ENCODE measurements at places on chromosomes 16 and 17.

DNA sequence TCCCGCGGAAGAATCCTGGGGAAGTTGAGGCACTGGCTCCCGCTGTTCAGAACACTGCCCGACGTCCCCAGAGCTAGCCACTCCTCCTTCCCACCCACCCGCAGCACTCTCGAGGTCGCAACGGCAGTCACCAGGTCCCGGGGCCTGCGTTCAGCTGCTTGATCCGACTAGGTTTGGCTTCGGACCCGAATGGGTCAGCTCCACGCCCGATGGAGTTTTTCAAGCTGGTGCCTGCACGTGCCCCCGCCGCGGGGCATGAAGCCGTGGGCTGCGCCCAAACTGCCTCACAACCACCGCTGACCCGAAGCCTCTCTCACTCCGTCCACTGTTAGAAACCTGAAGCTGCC, 12.4 kb upstream of the ODF4 start:
- H3K4me1 ChIP-seq: no peaks in the 10 kb centered on the region
- no peaks in the 10 kb centered on the region for H3K36me3 ChIP-seq
- H3K27ac ChIP-seq: no peak overlapping the region
- H3K4me3 ChIP-seq: peak overlapping the region; percentile 14

- peaks cover 52% of the 10 kb centered on the region for H3K36me3 ChIP-seq
- no peaks in the 10 kb centered on the region for H3K4me1 ChIP-seq
- DNase-seq: no peak
Measured at GRCh38 chr17:17150448-17150800, 55.7 kb downstream of the PLD6 start.

- H3K4me1 ChIP-seq: peaks cover 5% of the 10 kb centered on the region
- H3K4me3 ChIP-seq: peak overlapping the region; percentile 70
- peaks cover 17% of the 10 kb centered on the region for H3K27me3 ChIP-seq
- H3K27ac ChIP-seq: peak overlapping the region; percentile 70
- no peaks in the 10 kb centered on the region for H3K36me3 ChIP-seq
- peak; percentile 60 for DNase-seq
Measured at GRCh38 chr17:56834380-56835263, 671 bp downstream of the DGKE start.

GRCh38 chr16:1333149-1333812, at the start of gene BAIAP3:
BAIAP3 (plus strand) TSS chr16:1333645; CDS start chr16:1338550, 4,905 bp downstream.
- H3K27ac ChIP-seq: no peak within 1 kb of the TSS
- DNase-seq: peak; percentile 25
- H3K4me1 ChIP-seq: no peaks in the 10 kb centered on the region

- H3K27me3 ChIP-seq: no peaks in the 10 kb centered on the region
- DNase-seq: no peak
- H3K4me3 ChIP-seq: no peak overlapping the region
- H3K36me3 ChIP-seq: no peaks in the 10 kb centered on the region
- H3K4me1 ChIP-seq: peaks cover 30% of the 10 kb centered on the region
Measured at GRCh38 chr17:50922107-50922506, 56.0 kb upstream of the TOB1 start.

DNA sequence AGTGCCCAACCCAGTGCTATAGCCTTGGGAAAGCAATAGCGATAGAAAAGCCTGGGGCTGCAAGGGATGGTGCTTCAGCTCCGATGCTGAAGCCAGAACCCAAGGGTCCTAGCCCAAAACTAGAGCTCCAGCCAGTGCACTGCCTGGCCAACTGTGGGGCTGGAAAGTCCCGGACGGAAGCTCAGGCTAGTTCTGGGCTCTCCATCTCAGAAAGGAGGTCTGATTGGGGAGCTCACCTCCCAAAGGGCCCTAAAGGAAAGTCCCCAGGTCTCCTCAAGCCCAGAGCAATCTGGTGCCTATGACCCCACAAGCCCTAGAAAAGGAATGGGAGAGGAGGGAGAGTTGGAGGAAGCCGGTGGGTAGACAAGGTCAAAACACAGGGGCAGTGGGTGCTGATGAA, 2.0 kb upstream of the ABCC3 start:
- peaks cover 12% of the 10 kb centered on the region for H3K4me1 ChIP-seq
- no peak for DNase-seq
- no peak overlapping the region for H3K27ac ChIP-seq
- H3K27me3 ChIP-seq: peaks cover 64% of the 10 kb centered on the region
- no peaks in the 10 kb centered on the region for H3K36me3 ChIP-seq

DNA sequence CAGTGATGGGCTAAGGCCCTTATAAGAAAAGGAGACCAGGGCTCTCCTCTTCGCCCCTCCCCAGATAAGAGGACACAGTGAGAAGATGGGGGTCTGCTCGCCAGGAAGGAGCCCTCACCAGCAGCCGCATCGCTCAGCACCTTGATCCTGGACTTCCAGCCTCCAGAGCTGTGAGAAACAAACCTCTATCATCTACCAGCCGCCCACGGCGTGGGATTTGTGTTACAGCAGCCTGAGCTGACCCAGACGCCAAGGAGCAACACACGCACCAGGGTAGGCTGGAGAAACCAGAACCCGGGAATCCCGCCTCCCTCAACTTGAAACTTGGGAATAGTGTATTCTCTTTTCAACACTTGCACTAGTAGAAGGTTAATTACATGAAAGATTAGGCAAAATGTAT, 4.2 kb upstream of the ZG16B start:
- no peak overlapping the region for H3K4me3 ChIP-seq
- H3K27me3 ChIP-seq: no peaks in the 10 kb centered on the region
- no peaks in the 10 kb centered on the region for H3K36me3 ChIP-seq
- no peak for DNase-seq
- H3K27ac ChIP-seq: no peak overlapping the region

GRCh38 chr17:65035704-65036103, 20.8 kb downstream of the GNA13 start:
- peak overlapping the region; percentile 78 for H3K27ac ChIP-seq
- no peak for DNase-seq
- H3K4me1 ChIP-seq: peaks cover 8% of the 10 kb centered on the region
- H3K4me3 ChIP-seq: no peak overlapping the region
- H3K36me3 ChIP-seq: no peaks in the 10 kb centered on the region
- H3K27me3 ChIP-seq: no peaks in the 10 kb centered on the region

DNA sequence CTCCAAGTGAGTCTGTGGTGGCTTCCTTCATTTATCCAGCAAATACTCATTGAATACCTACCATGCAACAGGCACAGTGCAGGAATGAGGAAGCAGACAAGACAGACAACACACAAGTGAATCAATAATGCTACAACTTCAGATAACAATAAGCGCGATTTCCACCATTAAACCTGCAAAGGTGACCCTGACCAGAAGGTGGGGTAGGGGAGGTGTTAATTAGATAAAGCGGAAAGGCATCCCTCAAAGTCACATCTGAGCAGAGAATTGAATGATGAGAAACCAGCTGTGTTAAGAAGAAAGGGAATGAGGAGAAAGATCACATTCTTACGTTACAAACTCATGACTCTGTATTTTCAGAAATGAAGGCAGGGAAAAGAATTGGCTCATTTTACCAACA, 26.3 kb downstream of the ZZEF1 start:
- no peak overlapping the region for H3K4me3 ChIP-seq
- H3K27me3 ChIP-seq: no peaks in the 10 kb centered on the region
- H3K36me3 ChIP-seq: peaks cover 34% of the 10 kb centered on the region
- H3K27ac ChIP-seq: no peak overlapping the region

DNA sequence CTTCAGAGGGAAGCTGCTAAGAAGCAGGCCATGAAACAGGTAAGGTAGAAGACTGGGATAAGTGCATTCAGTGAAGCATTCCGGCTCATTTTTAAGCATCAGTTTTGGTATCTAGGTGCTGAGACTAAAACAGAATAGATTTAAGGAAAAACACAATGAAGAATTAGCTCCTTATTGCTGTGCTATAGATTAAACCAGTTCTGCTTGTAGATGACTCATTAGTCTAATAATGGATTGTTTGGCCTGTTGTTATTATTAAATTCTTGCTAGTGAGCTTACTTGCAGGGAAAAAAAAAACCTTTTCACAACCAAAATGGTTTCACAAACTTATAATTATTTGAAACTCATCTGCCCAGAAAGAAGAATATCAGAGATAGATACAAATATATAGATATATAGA, 55.9 kb downstream of the NSRP1 start:
- H3K27ac ChIP-seq: no peak overlapping the region
- no peak overlapping the region for H3K4me3 ChIP-seq
- DNase-seq: no peak
- peaks cover 16% of the 10 kb centered on the region for H3K36me3 ChIP-seq
- H3K27me3 ChIP-seq: no peaks in the 10 kb centered on the region
- H3K4me1 ChIP-seq: no peaks in the 10 kb centered on the region

DNA sequence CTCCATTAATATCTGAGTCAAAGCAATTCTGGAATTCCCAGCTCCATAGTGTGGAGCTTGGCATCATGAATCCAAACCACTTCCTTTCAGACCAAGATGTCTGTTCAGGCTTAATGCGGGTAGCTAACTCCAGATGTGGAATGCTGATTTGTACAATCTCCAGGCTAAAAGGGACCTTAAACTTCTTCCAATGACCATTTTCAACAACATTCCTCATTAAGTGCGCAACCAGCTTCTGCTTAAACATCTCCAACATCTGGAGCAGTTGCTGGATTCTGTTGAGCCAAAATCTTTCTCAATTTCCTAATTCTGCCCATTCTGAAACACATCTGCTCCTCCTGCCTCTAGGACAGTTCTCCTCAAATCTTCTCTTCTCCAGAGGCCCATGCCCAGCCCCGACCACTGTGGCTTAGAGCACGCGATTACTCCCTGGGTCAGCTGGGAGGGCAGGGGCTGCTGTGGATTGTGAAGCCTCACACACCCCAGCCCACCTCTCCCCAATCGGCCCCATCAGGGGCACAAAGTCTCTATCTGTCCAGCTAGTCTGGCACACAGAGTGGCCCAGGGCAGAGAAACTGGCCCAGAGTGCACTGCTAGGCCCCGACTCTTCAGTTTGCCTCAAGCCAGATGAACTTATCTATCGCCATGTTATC, 36.2 kb downstream of the ASPA start:
- peaks cover 9% of the 10 kb centered on the region for H3K4me1 ChIP-seq
- no peak overlapping the region for H3K4me3 ChIP-seq
- H3K27me3 ChIP-seq: no peaks in the 10 kb centered on the region
- H3K36me3 ChIP-seq: no peaks in the 10 kb centered on the region
- DNase-seq: no peak

- peaks cover 7% of the 10 kb centered on the region for H3K4me1 ChIP-seq
- no peaks in the 10 kb centered on the region for H3K27me3 ChIP-seq
- H3K36me3 ChIP-seq: no peaks in the 10 kb centered on the region
- DNase-seq: no peak
- H3K27ac ChIP-seq: no peak overlapping the region
- no peak overlapping the region for H3K4me3 ChIP-seq
Measured at GRCh38 chr17:40564195-40564882, 933 bp downstream of the CCR7 start.

GRCh38 chr16:31064882-31065461, 9.1 kb downstream of the ZNF668 start:
- no peaks in the 10 kb centered on the region for H3K36me3 ChIP-seq
- no peaks in the 10 kb centered on the region for H3K27me3 ChIP-seq
- H3K4me3 ChIP-seq: no peak overlapping the region
- no peak overlapping the region for H3K27ac ChIP-seq
- peak; percentile 92 for DNase-seq

DNA sequence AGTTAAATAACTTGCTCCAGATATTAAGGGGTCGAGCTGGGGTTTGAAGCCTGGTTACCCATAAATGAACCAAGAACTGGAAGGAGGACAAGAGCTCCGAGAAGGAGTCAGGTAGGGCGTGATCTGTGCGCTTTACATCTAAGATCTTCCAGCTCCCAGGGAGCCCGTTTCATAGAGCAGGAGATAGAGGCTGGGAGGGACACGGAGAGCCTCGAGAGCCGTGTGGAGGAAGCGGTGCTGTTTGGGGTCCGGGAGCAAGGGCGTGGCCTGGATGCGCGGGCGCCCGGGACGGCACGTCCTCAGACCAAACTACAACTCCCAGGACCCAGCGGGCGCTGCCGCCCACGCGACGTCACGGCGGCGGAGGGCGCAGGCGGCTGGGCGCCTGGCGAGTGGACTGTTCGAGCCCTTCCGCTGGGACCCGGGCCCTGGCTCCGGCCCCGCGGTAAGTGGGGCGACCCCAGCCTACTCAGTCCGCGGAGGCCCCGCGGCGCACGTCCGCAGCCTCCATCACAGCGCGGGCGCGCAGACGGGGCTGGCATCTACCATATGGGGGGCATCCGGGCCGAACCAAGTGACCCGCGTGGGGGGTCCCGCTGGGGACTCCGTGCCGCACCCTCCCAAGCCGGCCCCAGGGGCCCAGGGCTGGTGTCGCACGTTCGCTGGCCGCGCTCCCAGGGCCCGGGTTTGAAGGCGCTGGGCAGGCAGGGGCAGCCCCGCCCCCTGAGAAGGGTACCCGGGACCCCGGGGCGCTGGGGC, at the start of gene BCKDK:
Gene BCKDK, plus strand, starts transcription at position 352 of the 759 bp plus-strand sequence. CDS start 838 bp downstream, outside the sequence.
- H3K36me3 ChIP-seq: peaks cover 23% of the 10 kb centered on the region
- no peak within 1 kb of the TSS for H3K27ac ChIP-seq

DNA sequence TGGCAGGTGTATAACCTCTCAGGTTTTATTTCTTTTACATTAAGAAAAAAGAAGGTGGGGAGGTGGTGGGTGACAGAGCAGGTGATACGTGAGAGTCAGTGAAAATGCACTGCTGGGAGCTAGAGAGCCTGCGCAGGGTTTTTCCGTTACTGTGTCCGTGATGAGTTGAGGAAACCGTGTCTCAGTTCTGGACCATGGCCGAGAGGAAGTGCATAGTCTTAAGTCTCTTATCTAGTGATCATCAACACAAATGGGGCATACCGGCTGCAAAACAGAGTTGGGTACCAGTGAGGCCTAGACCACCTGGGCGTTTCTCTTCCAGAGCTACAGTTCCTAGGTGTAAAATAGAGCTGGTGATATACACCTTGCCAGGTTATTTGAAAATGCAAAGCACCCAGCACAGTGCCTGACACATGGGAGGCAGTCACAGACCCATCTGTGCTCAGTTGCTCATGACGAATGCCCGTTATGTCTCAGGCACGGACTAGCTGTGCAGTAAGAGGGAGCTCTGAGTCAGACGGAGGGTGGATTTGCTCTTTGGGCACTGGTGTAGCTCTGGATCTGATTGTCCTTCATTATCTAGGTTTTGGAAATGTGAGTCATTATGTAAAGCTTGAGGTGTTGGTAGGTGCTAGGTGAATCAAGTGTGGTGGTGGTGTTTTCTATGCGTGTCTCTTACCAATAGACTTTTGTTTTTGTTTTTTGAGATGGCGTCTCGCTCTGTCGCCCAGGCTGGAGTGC, 60.9 kb downstream of the RPTOR start:
- no peak overlapping the region for H3K27ac ChIP-seq
- DNase-seq: peak; percentile 24
- H3K4me3 ChIP-seq: no peak overlapping the region
- H3K27me3 ChIP-seq: no peaks in the 10 kb centered on the region
- no peaks in the 10 kb centered on the region for H3K36me3 ChIP-seq

- H3K27ac ChIP-seq: no peak overlapping the region
- no peak for DNase-seq
- H3K36me3 ChIP-seq: no peaks in the 10 kb centered on the region
- H3K27me3 ChIP-seq: no peaks in the 10 kb centered on the region
- H3K4me1 ChIP-seq: no peaks in the 10 kb centered on the region
- H3K4me3 ChIP-seq: no peak overlapping the region
Measured at GRCh38 chr16:79723583-79724168, 123.1 kb upstream of the MAF start.

GRCh38 chr16:57485916-57486857, at the start of gene DOK4:
DOK4 (minus strand) TSS chr16:57486493; CDS start chr16:57479507, 6,986 bp downstream.
- no peaks in the 10 kb centered on the region for H3K27me3 ChIP-seq
- H3K4me3 ChIP-seq: peak within 1 kb of the TSS; percentile 100
- peaks cover 31% of the 10 kb centered on the region for H3K4me1 ChIP-seq
- H3K36me3 ChIP-seq: peaks cover 11% of the 10 kb centered on the region

- H3K27ac ChIP-seq: no peak overlapping the region
- no peaks in the 10 kb centered on the region for H3K4me1 ChIP-seq
- H3K36me3 ChIP-seq: no peaks in the 10 kb centered on the region
- peaks cover 16% of the 10 kb centered on the region for H3K27me3 ChIP-seq
- DNase-seq: no peak
- H3K4me3 ChIP-seq: no peak overlapping the region
Measured at GRCh38 chr16:8474587-8474986, 115.7 kb downstream of the TMEM114 start.

- peaks cover 29% of the 10 kb centered on the region for H3K4me1 ChIP-seq
- no peak overlapping the region for H3K27ac ChIP-seq
- DNase-seq: peak; percentile 49
- H3K27me3 ChIP-seq: no peaks in the 10 kb centered on the region
Measured at GRCh38 chr17:2233441-2233947, 70.1 kb downstream of the SMG6 start.

All from cardiac muscle cell (in vitro differentiated cells and primary cell).